Esophagus (tissue), 2 donors: ENCODE measurements at places on chromosomes 12 and 14. TPM values are rescaled to one million over a fixed set of nuclear protein-coding genes. Genes with fewer than 3 reads are reported as not detected.

Gene CIROP
- polyA plus RNA-seq: not detected

Gene RHOJ
- 2.5 TPM for polyA plus RNA-seq

Gene PLEKHG7
- 0.01 TPM for polyA plus RNA-seq

Gene KRR1
- 22.6 TPM for polyA plus RNA-seq

Gene KERA
- polyA plus RNA-seq: not detected

Gene PPM1H
- polyA plus RNA-seq: 0.04 TPM

Gene RAN
- 118 TPM for polyA plus RNA-seq
